ENCODE measurements at places on chromosomes 2 and 18.

DNA sequence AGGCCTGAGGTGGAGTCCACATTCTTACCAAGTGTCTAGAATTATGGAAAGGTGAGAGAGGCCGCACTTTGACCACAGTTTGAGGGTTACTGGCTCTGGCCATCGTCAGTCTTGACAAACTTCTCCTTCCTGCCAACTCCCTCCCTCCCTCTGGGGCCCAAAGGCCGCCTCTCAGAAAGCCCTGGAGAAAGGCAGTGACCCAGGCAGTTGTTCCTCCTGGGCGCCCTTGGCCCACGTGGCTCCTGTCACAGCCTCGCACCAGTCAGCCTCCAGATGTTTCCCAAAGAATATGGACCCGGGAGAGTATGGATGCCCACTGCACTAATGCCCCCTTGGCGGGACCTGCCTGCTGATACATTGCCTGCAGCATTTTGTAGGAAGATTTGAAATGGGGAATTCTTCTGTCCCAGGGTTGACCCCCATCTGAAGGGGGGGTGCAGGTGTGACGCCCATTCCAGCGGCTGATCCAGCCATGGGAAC lies 61.7 kb downstream of the ASB1 start:
- no peak for DNase-seq

DNA sequence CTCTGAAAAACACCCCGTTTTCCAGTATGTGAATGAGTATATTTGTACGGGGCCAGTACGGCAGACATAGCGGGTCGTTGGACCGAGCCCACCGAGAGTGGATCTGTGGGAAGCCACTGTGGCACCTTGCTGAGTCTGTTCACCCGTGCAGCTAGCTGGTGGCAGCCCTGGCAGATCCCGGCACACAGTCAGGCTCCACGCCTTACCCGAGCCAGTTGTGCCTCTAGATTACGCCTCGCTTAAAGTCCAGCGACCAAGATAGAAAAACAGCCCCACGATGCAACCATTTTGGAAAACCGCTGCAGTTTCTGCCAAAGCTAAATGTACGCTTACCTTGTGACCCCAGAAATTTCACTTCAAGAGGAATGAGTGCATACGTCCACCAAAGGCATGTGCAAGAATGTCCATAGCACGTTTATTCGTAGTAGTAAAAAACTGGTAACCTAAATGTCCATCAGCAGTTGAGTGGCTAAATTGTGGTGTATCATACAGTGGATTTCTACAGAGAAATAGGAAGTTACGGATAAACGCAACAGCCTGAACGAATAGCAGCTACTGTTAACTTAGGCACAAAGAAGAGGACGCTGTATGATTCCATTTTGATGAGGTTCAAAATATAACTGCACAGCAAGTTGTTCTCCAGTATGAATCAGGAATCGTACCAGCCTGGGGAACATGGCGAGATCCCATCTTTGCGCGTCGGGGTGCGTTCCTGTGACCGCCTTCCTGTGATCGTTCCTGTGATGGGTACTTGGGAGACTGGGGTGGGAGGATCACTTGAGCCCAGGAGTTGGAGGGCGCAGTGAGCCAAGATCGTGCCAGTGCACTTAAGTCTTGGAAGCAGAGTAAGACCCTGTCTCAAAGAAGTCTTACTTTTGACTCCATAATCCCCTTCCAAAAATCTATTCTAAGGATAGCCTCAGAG lies 688 bp upstream of the WDR33 start:
- DNase-seq, result no peak

DNA sequence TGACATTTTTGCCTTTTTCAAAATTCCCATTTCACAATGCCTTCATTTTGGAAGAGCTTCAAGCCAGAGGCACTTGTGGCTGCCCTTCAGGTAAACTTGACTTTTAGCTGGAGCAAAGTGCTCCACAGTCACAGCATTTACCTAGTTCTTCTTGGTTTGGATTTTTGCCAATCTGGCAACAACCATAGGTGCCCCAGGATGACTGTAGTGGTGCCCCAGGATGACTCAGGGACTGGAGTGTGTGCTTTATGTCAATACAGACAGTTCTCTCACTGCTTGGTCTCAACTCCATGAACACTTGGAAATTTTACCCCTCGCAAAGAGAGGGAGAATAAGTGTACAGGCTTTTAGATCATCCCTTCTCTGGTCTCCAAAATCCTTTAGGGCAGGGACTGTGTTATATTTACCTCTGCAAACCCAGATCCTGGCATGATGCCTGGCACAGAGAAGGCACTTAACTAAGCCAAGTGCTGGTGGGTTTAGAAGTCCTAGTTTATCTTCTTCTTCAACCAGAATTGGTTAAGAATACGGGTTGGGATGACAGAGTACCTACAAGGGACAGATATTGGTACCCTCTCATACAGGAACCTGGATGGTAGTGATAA lies 15.3 kb upstream of the PTPN4 start:
- DNase-seq, result peak; percentile 74

DNA sequence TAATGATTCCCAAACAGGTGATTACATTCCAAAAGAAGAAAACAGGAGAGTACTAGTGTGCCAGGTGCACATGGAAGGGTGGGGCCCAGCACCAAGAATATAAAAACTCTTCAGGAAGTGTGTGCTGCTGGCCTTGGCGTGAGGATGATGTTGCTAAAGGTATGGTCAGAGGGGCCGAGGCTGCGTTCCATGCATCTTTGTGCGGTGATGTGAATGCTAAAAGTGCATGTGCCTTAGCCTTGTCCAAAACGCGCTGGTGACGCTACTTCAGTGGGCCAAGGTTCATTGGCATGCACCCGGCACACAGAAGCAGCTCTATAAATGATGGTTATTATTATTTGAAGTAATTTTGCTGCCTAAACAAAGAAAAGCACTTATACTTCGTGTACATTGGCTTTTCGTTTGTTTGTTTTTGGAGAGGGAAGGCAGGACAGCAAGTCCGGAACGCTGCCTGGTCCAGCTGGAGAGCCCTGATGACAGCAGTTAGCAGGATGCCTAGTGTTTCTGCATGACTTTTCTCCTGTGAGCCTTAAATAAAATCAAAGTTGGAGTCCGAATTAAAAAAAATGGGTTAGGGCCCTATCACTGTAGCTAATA lies 2.9 kb downstream of the ALKAL2 start:
- DNase-seq, result no peak

DNA sequence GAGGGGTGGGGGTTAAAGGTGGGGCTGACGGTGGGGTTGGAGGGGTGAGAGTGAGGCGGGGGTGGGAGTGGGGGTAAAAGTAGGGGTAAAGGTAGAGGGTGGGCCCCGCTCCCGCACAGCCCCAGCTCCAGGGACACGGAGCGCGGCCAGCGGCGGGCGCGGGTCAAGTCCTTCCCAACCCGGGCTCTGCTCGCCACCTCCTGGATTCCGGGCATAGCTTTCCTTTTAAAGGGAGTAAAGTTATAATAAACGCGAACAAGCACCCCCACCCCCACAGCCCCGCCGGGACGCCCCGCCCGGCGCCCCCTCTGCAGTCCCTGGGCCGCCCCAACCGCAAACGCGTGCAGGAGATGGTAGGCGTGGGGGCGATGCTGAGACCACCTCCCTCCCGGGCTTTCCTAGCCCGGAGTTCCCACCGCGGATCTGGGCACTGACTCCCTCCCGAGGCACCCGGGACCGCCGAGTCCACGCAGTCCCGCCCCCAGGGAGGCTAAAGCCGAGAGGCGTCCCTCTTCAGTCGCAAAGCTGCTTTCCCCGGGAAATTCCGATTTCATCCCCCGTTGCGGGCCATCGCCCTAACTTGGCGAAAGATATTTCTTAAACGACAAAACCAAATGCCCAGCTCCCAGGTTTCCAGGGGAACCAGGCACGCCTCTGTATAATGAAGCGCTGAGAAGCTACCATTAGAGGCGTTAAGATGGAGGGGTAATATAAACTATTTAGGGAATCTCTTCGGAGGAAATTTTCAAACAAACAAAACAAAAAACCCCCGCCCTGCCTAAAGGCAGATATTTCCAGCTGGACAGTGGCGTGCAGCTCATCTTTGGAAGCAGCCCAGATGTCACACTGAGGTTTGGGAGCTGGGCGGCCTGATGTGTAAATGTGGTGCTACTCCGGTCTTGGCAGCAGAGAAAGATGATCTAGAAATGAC lies at the start of gene LIMS2:
TSS of gene LIMS2 (minus strand) at position 200 of the 931 bp plus-strand sequence. CDS start 506 bp downstream, outside the sequence.
- DNase-seq, result no peak

GRCh38 chr2:86492048-86492453 lies 50.9 kb downstream of the KDM3A start:
- no peak for DNase-seq

- peak; percentile 36 for DNase-seq
These were observed 447.7 kb downstream of the SOX11 start for GRCh38 chr2:6139916-6140315.

DNA sequence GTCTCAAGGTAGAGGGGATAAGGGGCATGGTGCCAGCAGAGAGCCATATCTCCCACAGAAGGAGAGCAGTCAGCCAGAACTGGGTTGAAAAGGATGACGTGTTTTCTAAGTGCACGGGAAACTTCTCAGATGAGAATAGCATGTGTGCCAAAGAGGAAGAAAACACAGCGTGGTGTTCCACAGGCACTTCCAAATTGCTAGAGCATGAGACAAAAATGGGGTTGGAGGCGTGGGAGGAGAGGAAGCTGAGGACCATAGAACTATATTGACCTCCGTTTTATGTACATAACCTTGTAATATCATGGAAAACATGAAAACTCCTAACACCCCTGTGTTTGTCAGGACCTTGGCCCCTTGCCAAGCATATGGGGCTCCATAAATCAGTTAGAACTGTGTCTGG lies 682.7 kb upstream of the RAB6C start:
- DNase-seq, result no peak

GRCh38 chr2:127834951-127835350 lies 23.0 kb downstream of the POLR2D start:
- DNase-seq, result no peak
